Activated T-cell treated with anti-CD3 and anti-CD28 coated beads, Interleukin-2, amount 50 U/mL, for 72 hours (primary cell): ENCODE measurements at places on chromosomes 6 and 20. TPM values are rescaled to one million over a fixed set of nuclear protein-coding genes. Genes with fewer than 3 reads are reported as not detected.
A peak's percentile ranks its signal among the peaks of the same experiment; 100 is the strongest.

GRCh38 chr6:14211562-14211942, 94.0 kb downstream of the CD83 start:
- DNase-seq, result peak; percentile 31
- H3K36me3 ChIP-seq, result no peaks in the 10 kb centered on the region
- peak overlapping the region; percentile 89 for H3K4me3 ChIP-seq
- H3K27me3 ChIP-seq, result no peaks in the 10 kb centered on the region
- H3K4me1 ChIP-seq, result peaks cover 38% of the 10 kb centered on the region

DNA sequence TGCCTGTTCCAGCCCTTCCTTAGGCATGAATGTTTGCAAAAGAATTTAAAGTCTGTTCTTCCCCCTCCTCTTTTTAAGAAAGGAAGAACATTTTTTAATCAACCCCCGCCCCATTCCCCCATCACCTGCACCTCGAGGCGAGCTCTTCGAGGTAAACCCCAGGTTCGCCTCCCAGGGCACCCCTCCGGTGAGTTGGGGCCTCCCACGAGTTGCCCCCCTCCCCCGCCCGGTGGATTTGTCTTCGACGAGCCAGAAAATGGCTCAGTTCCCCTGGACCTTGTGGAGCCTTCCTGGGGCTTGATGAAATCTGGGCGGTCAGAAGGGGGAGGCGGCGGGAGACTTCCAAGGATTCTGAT, 256 bp upstream of the OVOL2 start:
- peak overlapping the region; percentile 71 for H3K4me3 ChIP-seq
- peaks cover 4% of the 10 kb centered on the region for H3K4me1 ChIP-seq
- H3K36me3 ChIP-seq, result no peaks in the 10 kb centered on the region
- DNase-seq, result no peak
- H3K27me3 ChIP-seq, result peaks cover 70% of the 10 kb centered on the region

DNA sequence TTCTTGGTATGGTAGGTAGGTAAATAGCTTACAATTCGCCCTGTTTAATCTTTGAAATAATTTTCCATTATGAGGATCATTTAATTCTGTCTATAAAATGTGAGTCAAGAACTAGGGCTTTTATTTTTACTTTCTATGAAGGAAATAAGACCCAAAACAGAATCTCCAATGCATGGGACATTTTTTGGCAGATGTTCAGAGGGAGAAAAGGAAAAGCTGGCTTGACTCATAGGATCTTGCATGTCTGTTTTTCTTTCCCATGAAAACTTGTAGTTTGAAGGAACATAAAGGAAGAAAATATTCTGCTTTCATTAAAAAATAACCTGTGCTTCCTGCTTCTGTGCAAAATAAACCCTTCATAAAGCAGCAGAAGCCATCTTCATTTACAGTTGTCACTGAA, 143.1 kb upstream of the INSM1 start:
- no peak for DNase-seq
- H3K4me1 ChIP-seq, result no peaks in the 10 kb centered on the region
- H3K27me3 ChIP-seq, result peaks cover 12% of the 10 kb centered on the region
- H3K36me3 ChIP-seq, result peaks cover 2% of the 10 kb centered on the region

DNA sequence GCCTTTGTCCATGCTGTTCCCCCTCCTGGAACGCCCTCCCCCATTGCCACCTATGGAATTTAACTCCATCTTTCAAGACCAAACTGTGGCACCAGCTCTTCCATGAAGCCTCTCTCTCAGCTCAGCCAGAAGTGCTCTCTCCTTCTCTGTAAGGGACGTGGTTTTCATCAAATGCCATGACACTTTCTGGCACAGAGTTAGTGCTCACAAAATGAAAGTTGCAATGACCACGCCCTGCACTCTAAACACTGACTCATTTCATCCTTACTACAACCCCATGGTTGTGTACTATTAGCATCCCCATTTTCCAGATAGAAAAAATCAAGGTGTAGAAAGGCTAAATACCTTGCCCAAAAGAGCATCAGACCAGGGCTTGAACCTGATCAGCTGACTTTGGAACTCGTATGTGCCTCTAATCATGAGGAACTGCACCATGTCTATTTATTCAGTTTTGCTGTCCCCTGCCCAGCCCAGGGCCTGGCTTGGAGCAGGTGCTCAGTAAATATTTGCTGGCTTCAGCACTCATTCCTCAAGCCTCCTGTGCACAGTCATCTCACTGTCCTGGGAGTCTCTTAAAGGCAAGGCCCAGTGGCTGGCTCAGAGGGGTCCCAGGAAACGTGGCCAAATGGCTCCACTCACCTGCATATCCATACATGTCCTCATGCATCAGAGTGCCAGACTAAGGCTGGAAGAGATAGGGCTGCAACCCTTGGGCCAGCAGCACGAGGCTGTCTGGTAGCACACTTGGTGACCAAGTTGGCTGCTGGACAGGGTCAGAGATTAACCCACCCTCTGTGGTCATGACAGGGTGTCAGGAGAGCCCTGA, 77.9 kb downstream of the MRPL14 start:
- DNase-seq, result no peak
- peaks cover 8% of the 10 kb centered on the region for H3K4me1 ChIP-seq
- H3K27me3 ChIP-seq, result peaks cover 6% of the 10 kb centered on the region
- no peaks in the 10 kb centered on the region for H3K36me3 ChIP-seq
- H3K4me3 ChIP-seq, result peak overlapping the region; percentile 1

GRCh38 chr20:59221049-59221706, 57.6 kb downstream of the ZNF831 start:
- H3K27ac ChIP-seq, result no peak overlapping the region
- peaks cover 16% of the 10 kb centered on the region for H3K4me1 ChIP-seq
- no peak for DNase-seq
- peak overlapping the region; percentile 82 for H3K4me3 ChIP-seq
- H3K27me3 ChIP-seq, result peaks cover 6% of the 10 kb centered on the region

GRCh38 chr6:34901930-34902329, 12.9 kb downstream of the ANKS1A start:
- H3K27ac ChIP-seq, result no peak overlapping the region
- no peaks in the 10 kb centered on the region for H3K27me3 ChIP-seq
- DNase-seq, result no peak
- peaks cover 26% of the 10 kb centered on the region for H3K4me1 ChIP-seq

DNA sequence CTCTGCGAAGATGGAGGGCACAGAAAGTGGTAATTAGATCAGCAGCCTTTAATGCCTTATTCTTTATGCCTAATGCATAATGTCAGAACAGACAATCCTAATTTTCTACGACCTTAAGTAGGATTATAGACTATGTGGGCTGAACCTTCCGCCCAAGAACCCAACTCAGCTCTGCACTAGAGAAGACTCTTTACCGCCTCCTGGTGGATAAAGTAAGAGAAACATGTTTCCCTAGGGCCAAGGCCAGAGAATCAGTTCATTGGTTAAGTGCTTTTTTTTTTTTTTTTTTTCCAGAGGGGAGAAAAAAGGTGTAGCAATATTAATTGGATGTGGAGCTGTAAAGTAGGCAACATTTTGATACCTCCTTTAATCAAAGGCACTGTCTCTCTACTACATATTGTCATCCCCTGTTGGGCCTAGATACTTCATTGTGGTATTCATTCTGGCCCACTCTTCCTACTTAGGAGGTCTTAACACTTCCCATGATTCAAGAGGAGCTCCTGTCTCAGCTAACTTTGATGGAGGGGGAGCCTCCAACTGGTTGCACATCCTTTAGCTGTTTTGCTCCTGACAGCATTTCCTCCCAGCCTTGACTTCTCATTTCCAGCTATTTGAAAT, 124.9 kb upstream of the NRN1 start:
- peak; percentile 4 for DNase-seq
- H3K4me3 ChIP-seq, result no peak overlapping the region
- H3K4me1 ChIP-seq, result no peaks in the 10 kb centered on the region
- H3K36me3 ChIP-seq, result no peaks in the 10 kb centered on the region
- no peaks in the 10 kb centered on the region for H3K27me3 ChIP-seq

PKIG gene
- 13.6 TPM for total RNA-seq

PKIB gene
- total RNA-seq, result 2.0 TPM

CLPSL1 gene
- total RNA-seq, result not detected
